ENCODE measurements at places on chromosomes 2 and 18.

- no peak for DNase-seq
Measured at GRCh38 chr2:96869281-96869821, 529 bp downstream of the SEMA4C start.

- DNase-seq = no peak
Measured at GRCh38 chr2:62501794-62502500, 4.0 kb downstream of the TMEM17 start.

DNA sequence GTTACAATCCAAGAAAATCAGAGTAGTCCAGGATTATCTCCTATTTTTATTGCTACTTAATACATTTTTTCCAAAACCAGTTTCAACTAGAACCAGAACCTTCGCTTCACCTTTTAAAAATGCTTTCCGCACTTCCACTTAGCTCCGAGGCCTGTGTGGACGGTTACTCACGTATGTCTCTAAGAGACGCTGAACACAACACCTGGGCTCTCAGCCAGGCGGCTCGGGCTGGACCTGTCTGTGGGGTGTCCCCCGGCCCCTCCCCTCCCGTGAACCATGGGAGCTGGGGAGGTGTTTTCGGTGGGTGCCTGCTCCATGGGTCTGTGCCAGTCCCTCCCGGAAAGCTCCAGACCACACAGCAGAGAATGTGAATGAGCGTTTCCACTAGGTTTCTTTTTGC lies 223.8 kb downstream of the GLI2 start:
- DNase-seq = no peak

- peak; percentile 27 for DNase-seq
Measured at GRCh38 chr2:88600038-88600465, 27.2 kb downstream of the EIF2AK3 start.

GRCh38 chr2:231709636-231709980 lies 1.3 kb downstream of the PTMA start:
- no peak for DNase-seq

- DNase-seq = peak; percentile 37
Measured at GRCh38 chr2:25312958-25313710, 28.6 kb downstream of the DNMT3A start.

DNA sequence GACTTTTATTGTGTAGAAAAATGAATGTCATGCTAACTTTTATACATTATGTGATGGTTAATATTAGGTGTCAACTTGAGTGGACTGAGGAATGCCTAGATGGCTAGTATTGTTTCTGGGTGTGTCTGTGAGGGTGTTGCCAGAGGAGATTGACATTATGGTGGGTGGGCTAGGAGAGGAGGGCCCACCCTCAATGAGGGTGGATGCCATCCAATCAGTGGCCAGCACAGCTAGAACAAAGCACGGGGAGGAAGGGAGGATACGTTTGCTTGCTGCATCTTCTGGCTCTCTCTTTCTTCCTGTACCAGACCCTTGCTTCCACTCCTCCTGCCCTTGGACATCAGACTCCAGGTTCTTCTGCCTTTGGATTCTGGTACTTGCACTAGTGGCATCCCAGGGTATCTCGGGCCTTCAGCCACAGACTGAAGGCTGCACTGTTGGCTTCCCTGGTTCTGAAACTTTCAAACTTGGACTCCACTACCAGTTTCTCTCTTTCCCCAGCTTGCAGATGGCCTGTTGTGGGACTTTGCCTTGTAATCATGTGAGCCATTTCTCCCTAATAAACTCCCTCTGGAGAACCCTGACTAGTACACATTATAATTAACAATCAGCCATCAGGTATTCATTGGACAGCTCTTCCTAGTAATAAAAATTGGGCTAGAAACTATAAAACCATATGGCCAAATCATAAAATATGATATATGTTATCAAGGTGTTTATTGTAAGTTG lies 31.7 kb upstream of the ZCCHC2 start:
- no peak for DNase-seq

- DNase-seq = no peak
Measured at GRCh38 chr2:216082805-216083204, 1.1 kb downstream of the TMEM169 start.
